ENCODE measurements at places on chromosomes 11 and 22.

DNA sequence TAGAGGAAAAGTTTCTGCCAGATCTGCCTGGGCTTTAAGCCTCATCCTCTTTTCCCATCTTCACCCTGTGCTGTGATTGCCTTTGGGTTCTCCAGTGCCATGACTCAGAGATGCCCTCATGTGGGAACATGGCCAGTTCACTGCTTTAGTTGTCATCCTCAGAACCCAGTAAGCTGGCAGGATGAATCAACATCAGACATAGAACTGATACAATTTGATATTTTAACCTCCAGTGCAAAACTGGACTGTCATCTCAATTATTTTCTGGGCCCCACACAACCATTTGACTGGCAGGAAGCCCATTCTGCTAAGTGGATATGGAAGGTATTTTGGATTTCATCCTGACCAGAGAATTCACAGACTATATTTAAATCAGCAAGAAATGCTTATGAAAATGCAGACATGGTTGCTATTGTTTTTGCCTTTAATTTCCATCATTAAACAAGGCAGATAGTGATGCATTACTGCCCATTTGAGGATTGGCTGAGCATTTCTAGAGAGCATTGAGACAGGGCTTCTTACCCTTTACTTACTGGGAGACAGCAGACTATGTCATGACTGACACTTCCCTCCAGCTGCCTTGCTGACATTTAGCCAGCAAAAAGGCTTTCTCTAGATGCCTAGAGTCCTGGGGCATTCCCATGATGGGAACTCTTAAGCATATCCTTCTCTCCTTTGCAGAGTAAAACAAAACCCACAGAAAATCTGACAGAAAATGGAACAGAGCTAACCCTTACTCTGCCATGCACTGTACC, 327.1 kb upstream of the MTNR1B start:
- DNase-seq = no peak

GRCh38 chr22:43964314-43964857, 9.1 kb downstream of the SAMM50 start:
- no peak for DNase-seq

DNA sequence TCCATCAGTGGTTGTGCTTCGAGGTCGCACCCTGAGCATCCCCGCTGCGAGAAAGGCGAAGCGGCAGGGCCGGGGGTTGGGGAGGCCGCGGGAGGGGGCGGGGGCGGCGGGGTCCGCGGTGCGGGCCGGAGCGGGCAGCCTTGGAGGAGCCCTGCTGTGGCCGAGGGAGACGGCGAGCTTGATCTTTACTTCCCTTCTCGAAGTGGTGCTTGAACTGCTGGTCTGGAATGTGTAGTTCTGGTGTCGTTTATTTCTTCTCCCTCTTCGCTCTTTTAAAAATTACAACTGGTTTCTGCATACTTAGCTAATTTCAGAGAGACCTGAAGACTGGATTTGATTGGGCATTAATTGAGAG, 1.1 kb downstream of the APLP2 start:
- DNase-seq = no peak

DNA sequence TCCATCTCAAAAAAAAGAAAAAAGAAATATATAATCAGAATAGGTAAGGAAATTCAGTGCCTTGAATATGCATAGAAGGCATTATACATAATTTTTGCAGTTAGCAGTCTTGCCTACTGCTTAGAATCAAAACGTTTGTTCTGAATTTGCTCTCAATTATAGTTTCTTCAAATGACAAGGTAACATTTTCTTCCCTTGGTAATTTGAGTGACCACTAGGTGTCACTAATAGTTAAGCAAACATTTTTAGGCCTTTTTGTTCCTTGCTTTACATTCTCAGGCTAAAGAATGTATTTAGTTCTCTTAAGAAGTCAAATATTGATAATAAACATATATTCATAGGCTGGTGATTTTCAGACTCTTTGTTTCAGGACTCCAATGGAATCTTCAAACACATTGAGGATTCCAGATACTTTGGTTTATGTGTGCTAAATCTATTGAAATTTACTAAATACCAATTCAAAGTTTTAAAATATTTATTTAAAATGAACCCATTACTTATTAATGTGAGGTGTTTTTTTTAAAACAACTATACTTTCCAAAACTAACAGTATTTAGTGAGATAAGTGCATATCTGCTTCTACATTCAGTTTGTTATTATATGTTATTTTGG, 55.0 kb upstream of the DEPDC7 start:
- DNase-seq = no peak

- no peak for DNase-seq
These were observed 22.5 kb upstream of the KRTAP5-6 start for GRCh38 chr11:1674173-1675131.

DNA sequence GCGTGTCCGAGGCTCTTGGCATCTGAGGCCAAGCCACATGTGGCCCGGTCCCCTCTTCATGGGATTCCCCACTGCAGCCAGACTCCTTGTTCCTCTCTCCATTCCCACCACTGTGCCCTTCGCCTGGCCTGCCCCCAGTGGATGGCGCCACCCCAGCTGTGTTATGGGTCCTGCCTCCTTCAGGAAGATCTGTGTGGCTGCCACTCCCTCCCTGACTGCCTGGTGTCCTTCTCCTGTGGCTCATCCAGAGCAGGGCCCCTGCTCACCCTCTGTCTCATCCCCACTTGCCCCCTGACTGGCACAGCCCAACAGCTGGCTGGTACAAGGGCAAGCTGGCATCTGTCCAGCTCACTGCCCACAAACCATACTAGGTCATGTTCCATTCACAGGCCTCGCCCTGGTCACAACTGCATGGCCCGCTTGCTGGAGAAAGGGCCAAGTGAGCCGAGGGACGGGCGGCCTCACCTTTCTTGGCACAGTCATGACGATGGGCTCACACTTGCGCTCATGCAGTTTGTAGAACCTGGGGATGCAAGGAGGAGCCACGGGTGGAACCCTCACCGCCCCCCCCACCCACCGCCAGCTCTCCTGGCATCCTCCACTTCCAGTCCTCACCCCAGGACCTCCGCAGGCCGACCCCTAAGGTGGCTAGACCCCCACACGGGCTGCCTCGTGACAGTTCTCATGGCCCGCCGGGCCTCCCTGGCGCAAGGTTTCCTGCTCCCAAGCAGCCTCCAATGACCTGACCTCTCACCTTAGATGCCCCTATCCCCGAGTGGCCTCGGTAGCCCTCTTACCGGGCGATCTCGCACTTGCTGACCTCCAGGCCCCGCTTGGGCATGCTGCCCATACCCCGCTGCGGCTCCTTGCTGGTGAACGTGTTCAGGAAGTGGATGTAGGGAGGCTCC, 2.1 kb upstream of the PTPRCAP start:
- DNase-seq = no peak

- no peak for DNase-seq
These were observed 63.9 kb downstream of the MYH9 start for GRCh38 chr22:36323855-36324331.

- DNase-seq = no peak
These were observed 15.7 kb upstream of the GNB1L start for GRCh38 chr22:19870153-19871022.

GRCh38 chr11:73017024-73017751, 124.9 kb downstream of the FCHSD2 start:
- DNase-seq = no peak

DNA sequence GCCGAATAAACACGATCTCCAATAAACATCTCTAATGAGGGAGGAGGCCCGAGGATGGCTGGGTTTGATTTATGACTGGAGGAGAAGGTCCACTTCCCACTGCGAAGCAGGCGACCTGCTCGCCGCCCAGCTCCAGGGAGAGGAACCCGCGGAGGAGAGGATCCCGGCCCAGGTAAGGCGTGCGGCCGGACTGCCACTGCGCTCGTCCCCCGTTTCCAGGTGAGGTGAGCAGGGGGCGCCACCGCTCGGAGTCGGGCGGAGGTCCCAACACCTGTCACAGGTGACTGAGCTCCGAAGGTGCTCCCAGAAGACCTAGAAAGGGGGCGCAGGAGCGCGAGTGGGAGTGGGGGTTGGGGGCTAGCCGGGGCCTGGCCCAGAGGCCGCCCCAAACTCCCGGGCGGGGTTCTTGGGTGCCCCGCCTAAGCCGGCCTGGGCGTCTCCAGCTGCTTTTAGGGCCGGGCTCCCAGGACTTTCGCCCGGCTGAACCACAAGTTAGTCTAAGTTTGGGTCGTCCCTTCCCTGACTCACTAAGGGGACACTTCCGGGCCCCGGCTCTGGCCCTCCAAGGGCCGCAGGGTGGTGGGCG, 5.4 kb upstream of the PAX6 start:
- no peak for DNase-seq

GRCh38 chr11:64448599-64449380, 89.8 kb downstream of the RPS6KA4 start:
- peak; percentile 55 for DNase-seq

GRCh38 chr11:75432911-75433321, at the start of gene KLHL35:
TSS of gene KLHL35 (minus strand) at chr11:75433203. CDS start at chr11:75430629, 2,574 bp downstream.
- DNase-seq = no peak

- DNase-seq = no peak
These were observed 34.4 kb downstream of the MPPED1 start for GRCh38 chr22:43446037-43446803.

DNA sequence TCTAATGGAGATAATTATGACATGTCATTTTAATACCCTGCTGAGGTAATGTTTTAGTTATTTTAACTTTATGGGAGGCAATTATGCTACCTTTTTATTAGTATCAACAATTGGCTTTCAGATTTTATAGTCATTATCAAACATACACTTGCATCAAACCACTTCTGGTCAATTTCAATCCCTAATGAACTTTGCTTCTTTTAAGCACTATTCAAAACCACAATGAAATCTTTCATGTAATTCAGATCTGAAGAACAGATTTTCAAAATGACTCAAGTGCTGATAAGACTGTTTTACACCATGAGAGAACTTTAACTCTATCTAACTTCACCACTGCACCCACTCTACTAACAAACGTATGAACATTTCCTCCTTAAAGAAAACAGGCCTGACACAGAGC, 25.9 kb upstream of the CCDC34 start:
- no peak for DNase-seq

DNA sequence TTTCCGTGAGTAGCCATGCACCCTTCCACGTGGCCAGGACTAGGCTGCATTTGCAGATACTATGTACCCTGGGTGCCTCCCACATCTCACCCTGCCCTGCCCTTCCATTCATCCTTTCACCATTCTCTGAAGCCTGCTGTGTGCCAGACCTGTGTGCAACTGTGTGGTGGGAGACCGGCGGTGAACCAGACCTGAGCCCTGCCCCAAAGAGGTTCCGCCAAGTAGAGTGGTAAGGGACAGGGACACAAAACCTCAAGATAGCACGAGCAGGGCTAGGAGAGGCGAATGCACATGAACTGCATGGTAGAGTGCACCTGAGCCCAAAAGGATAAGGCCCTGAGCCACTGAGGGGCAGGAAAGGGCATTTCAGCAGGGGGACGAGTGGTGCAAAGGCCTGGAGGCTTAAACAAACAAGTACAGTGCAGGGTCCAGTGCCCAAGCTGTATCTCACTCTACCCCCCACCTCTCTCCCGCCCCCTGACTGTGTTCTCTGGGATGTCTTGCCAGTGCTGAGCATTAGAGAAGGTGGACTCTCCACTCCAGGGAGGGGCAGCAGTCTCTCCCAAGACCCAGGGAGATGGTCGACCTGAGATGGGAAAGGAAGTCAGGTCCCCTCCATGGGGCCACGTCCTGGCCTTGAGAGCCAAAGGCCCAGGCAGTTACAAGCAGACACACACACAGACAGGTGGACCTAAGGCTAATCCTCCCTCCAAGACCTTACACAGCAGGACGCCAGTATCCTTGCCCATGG, 14.1 kb upstream of the ARAP1 start:
- DNase-seq = no peak

- DNase-seq = no peak
These were observed 1506.5 kb downstream of the TBC1D22A start for GRCh38 chr22:48268771-48269552.

GRCh38 chr11:75603791-75604736, 42.0 kb downstream of the SERPINH1 start:
- no peak for DNase-seq

GRCh38 chr11:78465169-78465942, 47.7 kb upstream of the GAB2 start:
- DNase-seq = peak; percentile 4

DNA sequence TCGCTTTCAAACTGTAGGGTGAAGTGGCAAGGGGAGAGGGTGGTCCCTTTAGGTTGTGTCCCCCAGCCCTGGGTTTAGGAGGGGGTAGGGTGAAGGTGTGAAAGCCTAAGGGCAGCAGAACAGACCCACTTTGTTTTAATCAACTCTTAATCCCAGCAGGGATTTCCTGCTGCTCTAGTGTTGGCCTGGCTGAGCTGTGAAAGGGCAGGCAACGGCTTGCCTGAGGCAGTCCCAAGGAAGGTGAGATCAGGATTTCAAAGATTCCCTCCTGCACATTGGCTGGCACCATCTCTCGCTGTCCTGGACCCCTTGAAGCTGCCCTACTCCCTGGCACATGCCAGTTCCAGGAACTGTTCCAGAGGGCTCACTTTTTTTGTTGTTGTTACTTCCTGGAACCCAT, 221.3 kb downstream of the INSC start:
- DNase-seq = no peak

GRCh38 chr22:22935546-22936157, 48.0 kb downstream of the IGLL5 start:
- DNase-seq = no peak

DNA sequence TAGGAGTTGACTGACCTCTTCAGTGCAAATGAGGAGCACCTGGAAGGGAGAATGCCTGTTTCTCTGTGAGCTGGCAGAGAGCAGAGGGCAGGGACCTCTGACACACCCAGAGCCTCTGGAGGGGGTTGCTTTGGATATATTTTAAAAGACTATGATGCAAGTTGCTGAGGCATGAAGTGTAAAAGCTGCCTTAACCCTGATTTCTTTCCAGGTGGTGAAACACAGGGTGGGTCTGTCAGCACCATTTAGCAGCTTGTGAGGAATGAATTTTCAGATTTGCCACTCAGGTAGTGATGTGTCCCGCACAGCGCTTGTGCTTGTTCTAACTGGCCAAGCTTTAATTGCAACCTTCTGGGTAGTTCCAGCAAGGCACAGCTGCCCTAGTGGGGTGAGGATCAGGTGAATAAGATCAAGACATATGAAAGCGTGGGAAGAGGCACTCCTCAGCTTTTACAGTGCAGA, 90.2 kb downstream of the SWAP70 start:
- DNase-seq = no peak

DNA sequence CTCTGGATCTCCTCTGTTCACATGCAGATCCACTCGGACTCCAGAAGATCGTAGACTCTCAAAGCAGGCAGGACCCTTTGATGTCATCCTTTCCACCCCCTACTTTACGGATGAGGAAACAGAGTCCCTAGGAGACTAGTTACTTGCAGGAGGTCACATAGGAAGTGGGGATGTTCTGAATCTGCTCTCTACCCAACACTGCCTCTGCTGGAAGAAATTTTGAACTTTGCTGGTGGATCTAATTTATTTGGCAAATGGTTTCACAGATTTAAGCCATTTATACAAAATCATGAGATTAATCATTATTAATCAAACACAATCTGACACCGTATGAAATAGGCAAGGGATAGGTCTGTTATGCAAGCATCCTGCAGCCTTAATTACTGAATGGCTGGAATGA, 55.0 kb upstream of the USP47 start:
- DNase-seq = no peak

- no peak for DNase-seq
These were observed 6.0 kb downstream of the FREY1 start for GRCh38 chr11:45900916-45901617.

GRCh38 chr22:42581762-42582716, 28.3 kb downstream of the SERHL2 start:
- DNase-seq = peak; percentile 73

- no peak for DNase-seq
These were observed 104.1 kb downstream of the ETS1 start for GRCh38 chr11:128483211-128483788.

GRCh38 chr11:35116245-35116644, 22.7 kb upstream of the CD44 start:
- no peak for DNase-seq

GRCh38 chr11:94130298-94131046, 1.8 kb downstream of the PANX1 start:
- DNase-seq = no peak

All from stimulated activated CD8-positive, alpha-beta memory T cell treated with anti-CD3 and anti-CD28 coated beads, Interleukin-7, amount 100 ng/mL, for 24 hours (primary cell).